CD4-positive, alpha-beta T cell treated with Interleukin-17A for 4 hours (primary cell): ENCODE measurements at places on chromosomes 5 and 9.
A peak's percentile ranks its signal among the peaks of the same experiment; 100 is the strongest.

- no peak for DNase-seq
Observed at GRCh38 chr5:179112469-179113142, 52.4 kb downstream of the ZNF354C start.

- no peak for DNase-seq
Observed at GRCh38 chr9:70576116-70576515, 161.7 kb upstream of the KLF9 start.

GRCh38 chr5:119435436-119436132, 16.7 kb upstream of the HSD17B4 start:
- peak; percentile 83 for DNase-seq

DNA sequence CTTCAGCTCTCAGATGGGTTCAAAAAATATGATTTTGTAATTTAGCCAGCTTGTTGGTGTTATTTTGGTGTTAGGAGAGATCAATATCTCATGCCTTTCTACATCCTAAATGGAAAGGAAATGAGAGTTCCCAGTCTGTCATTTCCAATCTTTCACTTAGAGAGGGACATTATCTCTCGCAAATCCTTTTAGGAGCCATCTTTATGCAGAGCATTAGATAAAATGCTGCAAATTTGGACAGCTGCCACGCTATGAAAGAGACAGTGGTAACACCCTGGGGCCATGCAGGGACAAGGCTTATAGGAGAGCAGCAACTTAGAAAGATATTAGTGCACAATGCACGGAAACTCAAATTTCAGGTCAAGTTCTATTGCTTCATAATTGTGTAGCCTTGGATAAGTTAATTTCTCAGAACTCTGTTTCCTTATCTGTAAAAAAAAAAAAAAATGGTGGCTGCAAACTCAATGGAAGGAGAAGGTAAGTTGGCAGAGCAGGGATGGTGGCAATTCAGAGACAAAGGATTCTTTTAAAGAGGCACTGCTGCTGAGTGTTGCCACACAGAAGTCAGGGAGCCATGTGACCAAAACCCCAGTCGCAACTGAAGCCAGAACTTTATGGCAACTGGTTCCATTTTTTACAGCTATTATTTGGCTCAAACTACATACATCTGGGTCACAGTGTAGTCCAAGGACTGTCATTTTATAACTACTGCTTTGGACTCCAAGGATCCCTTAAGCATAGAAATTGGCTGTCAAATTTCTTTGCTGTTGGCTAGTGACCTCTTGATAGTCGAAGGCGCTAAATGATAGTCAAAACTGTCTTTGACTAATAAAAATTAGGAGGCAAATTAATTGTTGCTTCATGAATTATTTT, 210.2 kb downstream of the FRMD3 start:
- DNase-seq = no peak

DNA sequence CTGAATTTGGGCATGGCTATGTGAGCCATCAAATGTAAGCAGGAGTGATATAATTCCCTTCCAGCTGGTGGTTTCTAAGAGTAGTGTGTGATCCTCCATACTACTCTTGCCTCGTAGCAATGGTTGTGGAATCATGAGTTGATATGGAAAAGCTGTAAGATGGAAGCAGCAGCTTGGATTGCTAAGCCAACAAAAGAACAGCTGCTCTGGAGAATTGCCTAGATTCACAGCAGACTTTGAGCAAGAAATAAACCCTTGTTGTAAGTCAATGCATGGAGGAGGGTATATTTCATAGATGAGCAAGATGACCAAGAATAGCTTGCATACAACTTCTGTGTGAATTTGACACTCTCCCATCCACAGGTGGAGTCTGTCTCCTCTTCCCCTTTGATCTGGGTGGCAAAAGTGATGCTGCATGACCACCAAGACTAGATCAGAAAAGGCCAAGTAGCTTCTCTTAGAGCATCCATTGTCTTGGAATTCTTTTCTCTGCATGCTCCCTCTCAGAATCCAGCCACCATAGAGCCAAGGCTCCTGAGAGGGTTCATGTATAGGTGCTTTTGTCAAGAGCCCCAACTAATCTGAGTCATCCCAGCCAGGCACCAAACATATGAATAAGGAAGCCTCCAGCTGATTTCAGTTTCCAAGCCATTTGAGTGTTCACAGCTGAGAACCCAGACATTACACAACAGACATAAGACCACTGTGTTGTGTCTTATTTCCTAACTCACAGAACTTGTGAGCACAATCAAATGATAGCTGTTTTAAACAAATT, 79.0 kb downstream of the PRLR start:
- no peak for DNase-seq

GRCh38 chr9:103082494-103082893, 87.4 kb downstream of the CYLC2 start:
- no peak for DNase-seq

- peak; percentile 2 for DNase-seq
Observed at GRCh38 chr5:83306572-83307241, 164.8 kb upstream of the VCAN start.

DNA sequence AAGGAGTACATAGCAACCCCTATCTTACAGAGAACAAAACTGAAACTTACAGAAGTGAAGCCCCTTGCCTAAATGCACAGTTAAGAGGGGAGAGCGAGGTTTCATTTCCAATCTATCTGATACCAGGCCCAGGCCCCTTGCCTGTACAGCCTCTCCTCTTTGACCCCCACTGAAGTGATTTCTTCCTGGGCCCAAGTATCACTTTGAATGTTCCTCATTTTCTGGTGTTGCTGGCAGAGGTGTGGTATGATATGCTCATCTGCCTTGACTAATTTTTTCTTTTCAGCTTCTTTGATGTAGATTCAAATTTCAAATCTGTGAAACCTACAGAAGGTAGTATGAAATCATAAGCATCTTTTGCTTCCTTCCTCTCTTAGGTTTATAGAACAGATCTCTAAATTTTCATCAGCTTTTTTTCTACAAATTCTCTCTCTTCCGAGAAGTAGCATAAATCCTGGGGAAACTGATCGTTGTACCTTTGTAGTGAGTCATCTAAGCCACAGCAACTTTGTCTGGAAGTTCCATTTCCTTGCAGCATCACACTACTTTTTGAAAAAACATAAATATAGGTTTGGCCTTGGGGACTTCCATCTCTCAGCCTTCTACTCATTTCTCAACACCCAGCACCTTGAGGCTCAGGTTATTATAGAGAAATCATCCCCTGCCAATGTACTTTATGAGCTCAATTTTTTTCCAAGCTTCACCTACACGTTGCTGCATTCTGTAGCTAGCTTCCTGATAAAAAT, 402.4 kb upstream of the PTGER4 start:
- peak; percentile 4 for DNase-seq

DNA sequence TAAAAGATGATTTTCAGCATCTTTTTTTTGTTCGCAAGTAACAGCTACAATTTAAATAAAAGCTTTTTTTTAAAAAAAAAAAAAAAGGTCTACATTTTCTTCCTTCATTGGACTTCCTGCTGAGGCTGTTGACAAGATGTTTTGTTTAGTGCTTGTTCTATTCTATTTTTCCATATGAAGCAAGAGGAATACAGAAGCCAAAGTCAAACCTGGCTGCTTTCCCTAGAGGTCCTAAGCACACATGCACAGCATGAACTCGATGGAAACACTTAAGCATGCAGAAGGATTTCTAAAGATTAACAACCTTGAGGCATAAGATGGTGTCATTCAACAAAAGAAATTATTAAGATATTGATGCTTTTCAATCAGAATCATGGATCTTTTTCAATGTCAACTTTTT, 105.1 kb downstream of the ADCY2 start:
- no peak for DNase-seq

DNA sequence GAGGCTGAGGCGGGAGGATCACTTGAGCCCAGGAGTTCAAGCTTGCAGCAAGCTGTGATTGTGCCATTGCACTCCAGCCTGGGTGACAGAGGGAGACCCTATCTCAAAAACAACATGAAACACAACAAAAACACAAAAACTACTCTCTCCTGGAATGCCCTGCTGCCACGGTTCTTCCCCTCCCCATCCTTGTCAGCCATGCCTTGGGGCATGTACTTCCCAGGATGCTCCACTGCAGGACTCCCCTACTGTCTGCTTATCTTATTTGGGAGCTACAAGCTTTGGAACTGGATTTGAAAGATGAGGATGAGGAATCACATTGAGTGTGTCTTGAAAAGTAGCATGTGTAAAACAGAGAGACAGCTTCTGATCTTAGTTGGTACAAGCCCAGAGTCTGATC, 40.1 kb upstream of the KIAA1958 start:
- DNase-seq = no peak

DNA sequence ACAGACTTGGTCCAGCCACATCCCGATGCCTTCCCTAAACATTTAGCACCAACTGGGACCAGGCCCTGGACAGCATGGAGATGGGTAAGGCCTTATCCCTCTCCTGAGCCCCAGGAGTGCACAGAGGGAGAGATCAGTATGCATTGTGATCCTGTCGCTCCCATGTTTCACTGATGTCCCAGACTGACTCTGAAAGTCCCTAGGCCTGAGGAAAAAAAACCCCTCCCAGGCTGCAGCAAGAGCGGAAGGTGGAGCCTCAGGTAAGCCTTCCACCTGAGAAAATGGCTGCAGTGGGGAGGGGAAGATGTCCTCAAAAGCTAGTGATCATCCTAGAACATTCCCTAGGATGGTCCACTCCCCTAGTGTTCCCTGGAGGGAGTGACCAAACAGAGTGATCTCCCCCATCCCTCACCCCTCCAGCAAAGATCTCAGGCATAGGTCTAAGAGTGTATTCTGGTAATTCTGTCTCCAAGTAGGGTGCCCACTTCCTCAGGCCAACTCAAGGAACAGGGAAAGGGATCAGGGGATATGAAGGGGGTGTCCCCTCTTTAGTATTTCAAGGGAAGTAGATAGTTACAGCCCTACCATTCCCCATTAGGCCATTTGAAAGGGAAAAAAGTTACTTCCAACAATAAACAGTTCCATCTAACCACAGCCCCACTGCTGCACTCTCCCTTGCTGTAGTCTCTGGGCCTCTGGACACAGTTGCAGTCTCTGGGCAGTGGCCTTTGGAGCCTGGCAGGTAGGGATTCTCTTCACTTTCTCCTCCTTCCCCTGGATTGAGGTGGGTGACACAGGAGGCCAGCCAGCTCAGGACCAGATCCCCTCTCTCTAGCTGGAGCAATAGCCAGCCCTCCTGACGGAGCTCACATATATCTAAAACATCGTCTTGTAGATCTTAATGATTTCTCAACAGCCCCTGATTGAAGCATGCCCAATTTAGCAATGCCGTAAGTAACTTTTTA, 6.8 kb upstream of the CXXC5 start:
- no peak for DNase-seq

- no peak for DNase-seq
Observed at GRCh38 chr9:27954858-27955257, 381.6 kb upstream of the C9orf72 start.

- peak; percentile 39 for DNase-seq
Observed at GRCh38 chr5:134125039-134126015, 10.8 kb downstream of the TCF7 start.

GRCh38 chr9:113764572-113764971, 111.5 kb upstream of the ZNF618 start:
- no peak for DNase-seq

GRCh38 chr5:74206579-74207550, 433.7 kb downstream of the ENC1 start:
- DNase-seq = no peak

DNA sequence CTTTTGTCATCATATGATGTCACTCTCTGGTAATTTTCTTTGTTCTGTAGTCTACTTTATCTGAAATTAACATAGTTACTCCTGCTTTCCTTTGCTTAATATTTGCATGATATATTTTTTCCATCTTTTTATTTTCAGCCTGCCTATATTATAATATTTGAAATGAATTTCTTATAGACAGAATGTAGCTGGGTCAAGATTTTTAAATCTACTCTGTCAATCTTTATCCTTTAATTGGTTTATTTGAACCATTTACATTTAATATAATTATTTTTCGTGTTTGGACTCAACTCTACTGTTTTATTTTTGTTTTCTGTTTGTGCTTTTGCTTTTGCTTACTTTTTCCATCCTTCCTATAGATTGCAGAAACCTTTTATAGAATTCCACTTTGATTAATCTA, 118.0 kb downstream of the FOXD1 start:
- DNase-seq = no peak

GRCh38 chr5:155293605-155294178, 280.1 kb downstream of the KIF4B start:
- DNase-seq = no peak

DNA sequence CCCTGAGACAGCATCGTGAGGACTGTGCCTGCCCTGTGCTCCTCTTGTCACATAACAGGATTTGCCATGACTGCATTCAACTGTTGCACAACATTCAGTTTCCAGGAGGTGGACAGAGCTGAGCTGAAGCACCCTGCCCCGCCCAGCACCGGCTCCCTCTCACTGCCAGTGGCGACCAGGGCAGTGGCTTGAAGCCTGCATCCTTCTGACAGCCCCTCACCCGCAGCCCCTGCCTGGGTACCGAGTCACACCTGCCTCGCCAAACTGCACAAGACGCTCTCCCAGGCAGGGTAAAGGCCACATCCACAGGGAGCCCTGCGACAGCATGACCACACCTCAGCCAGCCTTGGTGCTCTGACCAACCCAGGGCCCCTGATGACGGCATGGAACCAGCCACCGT, 59.9 kb upstream of the ZNF354A start:
- DNase-seq = no peak

- no peak for DNase-seq
Observed at GRCh38 chr9:72635197-72635596, 113.8 kb downstream of the TMC1 start.

DNA sequence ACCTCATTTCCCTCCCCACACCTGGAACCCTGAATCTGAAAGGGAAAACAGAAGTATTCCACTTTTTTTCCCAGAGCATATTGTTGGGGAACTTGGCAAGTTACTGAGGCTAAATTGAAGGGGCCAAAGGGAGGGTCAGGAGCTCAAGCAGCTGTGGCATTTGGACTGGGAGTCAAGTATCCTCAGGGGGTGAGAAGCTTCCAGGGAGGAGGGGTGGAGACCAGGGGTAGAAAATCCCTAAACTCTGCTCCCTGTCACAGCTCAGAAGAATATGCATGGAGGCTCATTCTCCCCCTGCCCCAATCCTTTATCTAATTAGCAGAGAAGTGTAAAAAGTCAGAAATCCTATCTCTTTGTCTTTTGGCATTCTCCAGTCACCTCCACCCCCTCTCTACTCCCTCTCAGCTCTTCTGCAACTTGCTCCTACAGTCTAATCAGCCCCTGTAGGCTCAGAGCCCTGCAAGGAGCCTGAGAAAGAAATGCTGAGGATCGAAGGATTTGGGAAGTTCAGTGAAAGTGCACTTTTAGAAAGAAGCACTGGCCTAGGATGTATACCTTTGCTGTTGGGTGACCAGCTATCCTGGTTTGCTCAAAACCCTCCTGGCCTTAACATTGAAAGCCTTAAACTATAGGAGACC, 5.7 kb upstream of the WNT8A start:
- no peak for DNase-seq
